ENCODE measurements at places on chromosomes 7 and 10.

GRCh38 chr7:128214463-128214862 lies 26.6 kb upstream of the LEP start:
- no peak for DNase-seq

DNA sequence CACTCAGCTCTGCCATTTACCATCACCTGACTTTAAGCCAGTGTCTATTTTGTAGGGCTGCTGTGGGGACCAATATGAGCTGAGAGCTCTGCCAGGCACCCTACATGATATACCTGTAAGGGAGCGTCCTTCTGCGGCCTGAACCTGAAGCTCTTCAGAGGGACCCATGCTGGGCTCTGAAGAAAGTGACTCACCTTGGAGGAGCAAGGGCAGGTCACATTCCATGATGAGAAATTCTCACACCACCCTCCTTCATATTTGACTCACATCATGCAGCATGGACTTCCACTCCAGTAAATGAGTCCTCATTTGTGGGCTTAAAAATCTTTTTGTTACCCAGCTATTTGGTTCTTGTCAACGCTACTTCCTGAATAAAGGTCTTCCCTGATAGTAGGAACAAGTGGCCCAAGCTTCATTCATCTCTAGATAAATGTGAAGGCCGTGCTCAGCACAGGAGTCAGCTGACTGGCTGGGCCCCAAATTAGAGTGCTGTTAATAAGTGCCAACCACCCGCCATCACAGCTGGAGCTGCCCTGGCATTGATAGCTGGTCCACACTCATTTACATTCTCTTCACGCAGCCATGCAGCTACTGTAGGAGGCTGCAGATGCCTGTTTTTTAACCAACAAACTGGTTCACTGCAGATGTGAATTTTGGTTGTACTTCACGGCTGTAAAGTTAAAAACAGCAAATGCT lies 78.4 kb downstream of the RNF216 start:
- no peak for DNase-seq

DNA sequence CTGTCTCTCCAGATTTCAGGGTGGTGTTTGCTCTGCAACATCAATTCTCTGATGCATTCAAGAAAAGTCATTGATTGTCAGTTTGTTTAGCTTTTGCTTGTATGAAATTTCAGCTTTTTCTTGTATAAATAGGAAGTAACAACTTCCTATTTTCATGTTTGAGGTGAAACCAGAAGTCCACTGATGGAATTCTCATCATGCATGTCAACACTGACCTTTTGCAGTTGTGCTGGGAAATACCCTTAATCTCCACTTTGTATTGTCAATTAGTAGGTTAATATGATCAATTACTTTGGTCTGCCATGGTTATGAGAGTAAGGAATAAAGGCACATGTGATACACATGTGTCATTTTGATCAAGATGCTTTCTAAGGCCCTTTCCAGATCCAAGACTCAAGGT lies 208.8 kb upstream of the HPS1 start:
- no peak for DNase-seq

- no peak for DNase-seq
Measured at GRCh38 chr7:30157204-30157603, 22.4 kb downstream of the MTURN start.

DNA sequence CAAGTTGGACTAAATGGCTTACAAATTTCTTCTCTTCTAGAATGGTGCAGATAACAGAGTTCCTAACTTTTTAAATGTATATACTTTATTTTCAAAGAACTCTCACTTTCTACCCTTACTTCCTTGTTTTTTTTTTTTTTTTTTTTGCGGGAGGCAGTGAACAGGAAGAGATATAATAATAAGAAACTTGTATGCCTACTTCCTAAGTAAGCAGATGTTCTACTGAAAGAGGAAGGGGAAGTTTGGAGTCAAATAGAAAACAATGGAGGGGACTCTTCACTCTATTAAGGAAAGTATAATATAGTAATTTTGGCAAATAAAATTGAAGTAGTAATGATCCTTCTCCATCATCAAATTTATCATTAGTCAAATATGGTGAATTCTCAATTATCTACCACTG lies 754.0 kb downstream of the KCNMA1 start:
- DNase-seq, result no peak

GRCh38 chr7:142450695-142451094 lies 192.8 kb upstream of the PRSS58 start:
- DNase-seq, result no peak

GRCh38 chr10:30134171-30134945 lies 75.0 kb upstream of the JCAD start:
- DNase-seq, result peak; percentile 69

- peak; percentile 54 for DNase-seq
Measured at GRCh38 chr10:52778511-52779392, 6.2 kb upstream of the MBL2 start.

- DNase-seq, result no peak
Measured at GRCh38 chr10:6337382-6337781, 134.7 kb downstream of the PFKFB3 start.

DNA sequence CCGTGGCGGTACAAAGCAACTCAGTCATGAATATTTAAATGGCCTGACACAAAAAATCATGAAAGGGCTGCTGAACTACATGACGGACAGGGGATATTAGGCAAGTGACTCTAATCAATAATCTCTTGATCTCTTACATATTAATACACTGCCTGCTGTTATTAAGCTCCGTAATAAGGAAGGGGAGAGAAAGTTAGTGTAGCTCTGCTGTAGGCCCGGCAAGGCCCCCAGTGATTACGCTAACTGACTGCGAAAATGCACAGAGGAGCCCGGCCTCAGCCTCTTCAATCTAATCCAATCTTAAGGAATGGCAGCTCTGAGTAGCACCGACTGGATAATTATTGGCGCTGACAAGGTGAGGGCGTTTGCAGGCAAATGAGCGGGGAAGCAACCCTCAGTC lies 583.5 kb upstream of the MKI67 start:
- no peak for DNase-seq

DNA sequence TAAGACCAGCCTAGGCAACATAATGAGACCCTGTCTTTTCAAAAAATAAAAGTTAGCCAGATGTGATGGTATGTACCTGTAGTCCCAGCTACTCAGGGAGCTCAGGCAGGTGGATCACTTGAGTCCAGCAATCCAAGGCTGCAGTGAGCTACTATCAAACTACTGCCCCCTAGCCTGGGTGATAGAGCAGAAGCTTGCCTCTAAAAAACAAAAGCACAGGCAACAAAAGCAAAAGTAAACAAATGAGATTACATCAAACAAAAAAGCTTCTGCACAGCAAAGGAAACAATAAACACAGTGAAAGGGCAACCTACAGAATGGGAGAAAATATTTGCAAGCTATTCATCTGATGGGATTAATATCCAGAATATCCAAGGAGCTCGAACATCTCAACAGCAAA lies 65.4 kb downstream of the FANK1 start:
- no peak for DNase-seq

- no peak for DNase-seq
Measured at GRCh38 chr10:122531939-122532338, 28.6 kb upstream of the DMBT1 start.

- no peak for DNase-seq
Measured at GRCh38 chr7:107254398-107254985, 85.7 kb downstream of the HBP1 start.

DNA sequence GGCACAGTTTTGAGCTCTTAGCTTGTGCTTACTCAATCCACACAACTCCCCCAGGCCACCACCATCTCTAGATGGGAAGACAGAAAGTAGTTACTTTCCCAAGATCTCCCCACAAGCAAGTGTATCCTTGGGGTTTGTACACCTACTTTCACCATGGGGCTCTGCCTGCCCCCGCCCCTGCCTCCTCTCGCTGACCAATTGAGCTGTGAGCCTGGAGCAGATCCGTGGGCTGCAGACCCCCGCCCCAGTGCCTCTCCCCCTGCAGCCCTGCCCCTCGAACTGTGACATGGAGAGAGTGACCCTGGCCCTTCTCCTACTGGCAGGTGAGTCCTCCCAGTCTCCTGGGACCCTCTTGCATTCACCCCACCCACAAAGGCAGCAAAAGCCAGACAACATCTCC lies 2.0 kb downstream of the FXYD4 start:
- no peak for DNase-seq

- DNase-seq, result peak; percentile 46
Measured at GRCh38 chr7:81482600-81483186, 287.2 kb downstream of the HGF start.

DNA sequence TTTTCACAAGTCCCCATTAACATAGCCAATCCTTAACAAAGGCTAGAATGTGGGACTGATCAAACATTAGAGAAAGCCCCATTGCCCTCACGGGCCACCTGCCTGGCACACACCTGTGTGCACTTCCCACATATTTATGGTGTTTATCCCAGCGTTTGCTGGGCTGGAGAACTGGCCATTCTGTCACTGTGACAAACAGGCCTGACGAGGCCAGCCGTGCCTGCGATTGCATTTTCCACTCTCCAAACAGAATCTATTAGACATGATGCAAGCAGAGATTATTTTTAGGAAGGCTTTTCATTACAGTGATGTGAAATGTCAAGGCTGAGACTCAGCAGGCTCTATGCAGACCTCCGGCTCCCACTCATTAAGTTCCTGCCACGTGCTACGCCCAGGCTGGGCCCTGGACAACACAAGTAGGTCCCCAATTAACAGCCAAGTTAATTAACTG lies 20.4 kb downstream of the PTPRN2 start:
- no peak for DNase-seq

DNA sequence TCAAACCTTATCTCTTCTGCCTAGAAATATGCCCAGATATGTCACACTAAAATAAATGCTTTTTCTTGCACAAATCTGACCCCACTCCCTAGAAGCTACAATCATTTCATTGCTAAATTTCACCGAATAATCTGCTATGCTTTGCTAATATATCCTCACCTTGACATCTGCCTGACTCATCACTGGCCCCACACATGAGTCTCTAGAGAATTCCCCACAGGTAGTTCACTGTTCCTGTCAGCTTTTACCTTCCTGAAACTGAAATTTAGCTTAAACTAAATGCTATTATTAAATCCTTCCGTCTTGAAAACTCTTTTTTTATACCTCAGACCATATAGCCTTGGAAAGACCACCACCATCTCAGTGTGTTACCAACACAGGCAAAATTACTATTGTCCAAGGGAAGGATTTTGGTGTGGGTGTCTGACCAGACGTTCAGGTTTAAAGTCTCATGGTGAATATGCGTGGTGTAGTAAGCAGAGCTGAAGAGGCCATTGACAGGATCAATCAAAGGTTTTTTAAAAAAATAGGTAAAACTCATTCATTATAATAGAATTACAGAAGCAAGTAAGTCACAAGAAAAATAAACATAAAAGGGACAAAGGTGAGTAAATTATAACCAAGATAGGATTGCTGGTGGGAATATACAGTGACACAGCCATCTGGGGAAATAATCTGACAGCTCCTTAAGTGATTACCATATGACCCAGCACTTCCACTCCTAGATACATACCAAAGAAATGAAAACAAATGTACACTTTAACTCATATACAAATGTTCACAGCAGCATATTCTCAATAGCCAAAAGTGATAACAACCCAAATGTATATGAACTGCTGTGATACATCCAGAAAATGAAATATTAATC lies 173.5 kb downstream of the KMT2E start:
- no peak for DNase-seq

DNA sequence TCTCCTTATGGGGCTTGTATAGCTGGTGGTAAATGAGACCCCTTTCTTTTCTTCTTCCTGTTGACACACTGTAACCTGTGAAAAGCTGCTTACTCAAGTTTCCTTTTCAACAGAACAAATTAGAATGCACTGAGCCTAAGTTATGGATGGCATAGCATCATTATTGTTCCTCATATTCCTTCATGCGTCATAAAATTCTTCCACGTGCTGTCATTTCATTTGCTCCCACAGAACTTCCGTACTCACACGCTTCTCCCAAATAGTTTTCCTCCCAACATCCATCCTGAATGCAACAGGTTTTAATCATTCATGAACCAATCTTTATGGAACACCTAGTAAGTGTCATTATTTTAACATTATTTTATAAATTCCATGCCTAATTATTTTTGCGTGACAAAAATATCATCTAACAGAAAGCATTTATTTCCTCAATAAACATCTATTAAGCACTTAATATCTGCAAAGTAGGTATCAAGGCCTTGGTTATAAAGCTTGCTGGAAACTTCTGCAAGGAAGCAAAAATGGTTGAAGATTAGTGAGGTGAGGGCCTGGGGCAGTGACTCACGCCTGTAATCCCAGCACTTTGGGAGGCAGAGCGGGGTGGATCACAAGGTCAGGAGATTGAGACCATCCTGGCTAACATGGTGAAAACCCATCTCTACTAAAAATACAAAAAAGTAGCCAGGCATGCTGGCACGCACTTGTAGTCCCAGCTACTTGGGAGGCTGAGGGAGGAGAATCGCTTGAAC lies 18.9 kb upstream of the SEPTIN7 start:
- DNase-seq, result no peak

GRCh38 chr7:69598081-69598486 lies at the start of gene AUTS2:
Gene AUTS2, plus strand, starts transcription at chr7:69598475. Its CDS starts 1,179 bp downstream, at chr7:69599654.
- peak; percentile 97 for DNase-seq

DNA sequence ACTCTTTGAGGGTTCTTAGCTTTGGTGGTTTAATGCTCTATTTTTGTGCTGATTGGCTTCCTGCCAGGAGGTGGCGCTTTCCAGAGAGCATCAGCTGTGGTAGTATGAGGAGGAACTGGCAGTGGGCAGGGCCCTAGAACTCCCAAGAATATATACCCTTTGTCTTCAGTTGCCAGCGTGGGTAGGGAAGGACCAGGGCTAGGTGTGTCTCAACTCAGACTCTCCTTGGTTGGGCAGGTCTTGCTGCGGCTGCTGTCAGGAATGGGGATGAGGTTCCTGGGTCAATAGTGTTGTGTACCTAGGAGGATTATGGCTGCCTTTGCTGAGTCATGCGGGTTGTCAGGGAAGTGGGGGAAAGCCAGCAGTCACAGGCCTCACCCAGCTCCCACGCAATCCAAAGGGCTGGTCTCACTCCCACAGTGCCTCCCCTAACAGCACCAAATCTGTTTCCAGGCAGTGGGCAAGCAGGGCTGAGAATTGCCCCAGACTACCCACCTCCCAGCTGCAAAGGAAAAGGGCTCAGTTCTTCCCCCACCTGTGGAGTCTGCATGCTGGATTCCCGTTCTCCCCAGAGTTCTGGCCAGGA lies 191.5 kb downstream of the PHTF2 start:
- peak; percentile 43 for DNase-seq

GRCh38 chr10:13449296-13449695 lies 79.5 kb downstream of the BEND7 start:
- DNase-seq, result no peak

DNA sequence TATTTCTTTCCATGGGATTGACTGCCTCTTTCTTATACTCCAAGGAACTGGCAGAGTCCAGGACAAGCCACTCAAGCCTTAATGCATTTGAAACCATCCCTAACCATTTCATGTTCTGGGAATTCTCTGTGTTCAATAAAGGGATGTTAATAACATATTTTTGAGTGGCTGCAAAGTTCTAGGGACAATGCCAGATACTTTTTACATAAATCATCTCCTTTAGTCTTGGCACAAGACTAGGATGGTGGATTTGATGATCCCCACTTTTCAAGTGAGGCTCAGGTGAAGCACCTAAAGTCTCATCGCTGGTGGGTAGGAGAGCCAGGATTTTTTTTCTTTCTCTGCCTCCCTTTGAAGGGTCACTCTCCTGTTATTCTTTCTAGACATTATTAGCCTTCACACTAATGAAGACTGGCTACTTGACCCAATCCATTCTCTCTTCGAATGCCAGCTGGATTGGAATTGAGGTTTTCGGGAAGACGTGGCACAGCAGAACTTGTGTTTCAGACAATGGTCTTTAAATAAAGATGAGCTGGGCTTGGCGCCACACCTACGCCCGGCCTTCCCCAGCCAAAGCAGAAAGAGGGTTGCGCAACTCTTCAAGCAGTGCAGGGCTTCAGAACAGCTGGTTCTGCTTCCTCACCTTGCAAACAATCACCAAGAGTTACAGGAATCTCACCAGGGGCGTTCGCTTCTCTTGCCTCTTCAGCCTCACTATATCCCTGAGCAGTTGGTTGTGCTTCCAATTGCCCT lies 73.8 kb upstream of the BMPER start:
- no peak for DNase-seq
